ENCODE measurements at places on chromosomes 16 and 17.

GRCh38 chr17:81381632-81382577 is 13.4 kb upstream of the BAHCC1 start:
- H3K4me3 ChIP-seq: no peak overlapping the region
- H3K27ac ChIP-seq: no peak overlapping the region
- no peak for DNase-seq
- H3K27me3 ChIP-seq: no peaks in the 10 kb centered on the region
- peaks cover 8% of the 10 kb centered on the region for H3K4me1 ChIP-seq

DNA sequence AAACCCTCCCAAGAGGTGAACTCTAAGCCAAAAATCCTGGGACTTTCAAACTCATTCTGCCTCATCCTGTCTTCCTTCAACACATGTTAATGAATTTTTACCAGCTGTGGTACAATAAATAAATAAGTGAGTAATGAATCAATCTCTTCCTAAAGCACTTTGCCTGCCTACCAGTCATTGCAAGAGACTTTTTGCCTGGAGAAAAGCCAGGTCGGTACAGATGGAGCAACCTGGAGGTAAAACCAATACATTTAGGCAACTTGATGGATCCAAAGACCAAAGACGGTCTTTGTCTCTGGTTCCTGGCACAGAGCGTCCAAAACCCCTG is 324.2 kb downstream of the PMP22 start:
- H3K4me1 ChIP-seq: no peaks in the 10 kb centered on the region
- no peak for DNase-seq
- H3K27me3 ChIP-seq: no peaks in the 10 kb centered on the region
- no peak overlapping the region for H3K4me3 ChIP-seq
- H3K27ac ChIP-seq: no peak overlapping the region

DNA sequence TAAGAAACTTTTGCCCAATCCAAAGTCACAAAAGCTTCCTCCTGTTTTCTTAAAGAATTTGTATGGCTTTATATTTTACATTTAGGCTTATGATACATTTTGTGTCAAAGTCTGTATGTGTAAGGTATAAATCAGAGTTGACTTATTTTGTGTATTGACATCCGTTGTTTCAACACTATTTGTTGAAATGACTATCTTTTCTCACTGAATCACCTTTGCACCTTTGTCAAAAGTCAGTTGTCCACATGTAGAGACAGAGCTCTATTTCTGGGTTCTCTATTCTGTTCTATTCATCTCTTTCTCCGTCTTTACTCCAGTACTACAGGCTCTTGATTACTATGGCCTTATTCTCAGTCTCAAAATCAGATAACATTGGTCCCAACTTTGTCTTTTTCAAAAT is 73.2 kb downstream of the C16orf78 start:
- DNase-seq: no peak
- H3K27ac ChIP-seq: no peak overlapping the region
- H3K4me3 ChIP-seq: no peak overlapping the region
- H3K36me3 ChIP-seq: no peaks in the 10 kb centered on the region

DNA sequence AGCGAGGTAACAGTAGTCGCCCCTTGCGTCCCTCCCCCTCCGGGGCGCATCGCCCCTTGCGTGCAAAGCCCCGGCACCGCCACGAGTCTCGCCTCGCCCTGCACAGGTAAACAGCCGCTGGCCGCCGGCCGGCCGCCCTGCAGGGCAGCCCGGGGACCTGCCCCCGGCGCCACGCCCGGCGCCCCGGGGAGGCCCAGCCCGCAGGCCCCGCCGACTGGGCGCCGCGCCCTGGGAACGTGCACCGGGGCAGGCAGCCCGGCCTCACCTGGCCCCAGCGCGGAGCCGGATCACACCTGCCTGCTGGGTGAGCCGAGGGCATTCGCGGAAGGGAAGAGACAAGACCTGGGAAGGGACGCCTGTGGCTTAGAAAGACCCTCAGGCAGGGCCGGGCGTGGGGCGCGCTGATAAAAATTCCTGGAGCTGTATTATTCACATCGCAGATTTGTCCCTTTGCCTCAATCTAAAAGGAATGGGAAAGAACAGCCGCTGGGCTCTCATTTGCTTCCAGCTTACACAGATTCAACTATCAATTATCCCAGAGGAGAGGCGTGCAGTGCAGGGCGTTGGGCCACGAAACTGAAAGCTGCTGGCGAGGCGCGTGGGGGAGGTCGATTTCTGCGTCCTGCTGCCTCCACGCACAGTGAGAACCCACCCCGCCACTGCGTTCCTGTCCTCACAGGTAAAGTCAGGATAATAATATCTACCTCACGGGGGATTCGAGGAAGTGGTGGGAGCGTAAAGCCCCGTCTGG is 451.9 kb downstream of the SLC39A11 start:
- no peak overlapping the region for H3K4me3 ChIP-seq
- no peak for DNase-seq
- no peak overlapping the region for H3K27ac ChIP-seq
- H3K4me1 ChIP-seq: no peaks in the 10 kb centered on the region
- peaks cover 45% of the 10 kb centered on the region for H3K27me3 ChIP-seq

DNA sequence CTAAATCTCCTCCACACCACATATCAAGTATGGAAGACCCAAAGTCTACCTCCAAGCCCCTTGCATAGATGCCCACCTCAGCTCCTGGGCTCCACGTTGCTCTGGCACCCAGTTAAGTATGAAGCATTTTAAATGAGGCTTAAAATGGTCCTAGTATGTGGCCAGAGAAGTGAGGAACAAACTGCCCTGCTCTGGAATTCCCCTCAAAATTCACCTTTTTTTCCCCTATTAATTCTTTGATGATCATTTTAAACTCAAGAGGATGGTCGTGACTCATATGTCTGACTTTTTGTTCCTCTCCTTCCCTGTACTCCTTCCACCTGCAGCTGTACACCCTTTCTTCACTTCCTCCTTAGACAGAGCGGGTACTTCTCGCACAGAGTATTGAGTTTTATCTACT is 234.5 kb upstream of the MYOCD start:
- no peaks in the 10 kb centered on the region for H3K27me3 ChIP-seq
- no peaks in the 10 kb centered on the region for H3K4me1 ChIP-seq

Measured in common myeloid progenitor, CD34-positive (primary cell).